ENCODE measurements at places on chromosomes 11 and 22. TPM values are rescaled to one million over a fixed set of nuclear protein-coding genes. Genes with fewer than 3 reads are reported as not detected.
A peak's percentile ranks its signal among the peaks of the same experiment; 100 is the strongest.

CNGA4 gene
- under 0.01 TPM for total RNA-seq

CDC42BPG gene
- total RNA-seq = 0.29 TPM

CSNK2A3 gene
- total RNA-seq = 2.1 TPM

INTS4 gene
- total RNA-seq = 35.8 TPM

- no peak overlapping the region for H3K4me3 ChIP-seq
- peak; percentile 69 for DNase-seq
- peaks cover 10% of the 10 kb centered on the region for H3K4me1 ChIP-seq
- no peaks in the 10 kb centered on the region for H3K27me3 ChIP-seq
- H3K36me3 ChIP-seq = no peaks in the 10 kb centered on the region
Observed at GRCh38 chr11:131624531-131624930, 254.1 kb downstream of the NTM start.

- no peak overlapping the region for H3K27ac ChIP-seq
- no peak overlapping the region for H3K4me3 ChIP-seq
- no peaks in the 10 kb centered on the region for H3K36me3 ChIP-seq
- H3K27me3 ChIP-seq = no peaks in the 10 kb centered on the region
- peak; percentile 68 for DNase-seq
Observed at GRCh38 chr11:2375341-2375853, 1.7 kb upstream of the CD81 start.

GRCh38 chr22:22737590-22737989 lies 93.2 kb downstream of the GGTLC2 start:
- H3K4me3 ChIP-seq = no peak overlapping the region
- no peak overlapping the region for H3K27ac ChIP-seq
- H3K4me1 ChIP-seq = no peaks in the 10 kb centered on the region
- DNase-seq = no peak

- no peak for DNase-seq
- no peak overlapping the region for H3K27ac ChIP-seq
- H3K36me3 ChIP-seq = no peaks in the 10 kb centered on the region
- no peak overlapping the region for H3K4me3 ChIP-seq
- no peaks in the 10 kb centered on the region for H3K4me1 ChIP-seq
- peaks cover 9% of the 10 kb centered on the region for H3K27me3 ChIP-seq
Observed at GRCh38 chr11:67700548-67701262, 26.3 kb upstream of the ALDH3B2 start.

GRCh38 chr11:73792584-73792983 lies 4.9 kb downstream of the MRPL48 start:
- H3K4me3 ChIP-seq = no peak overlapping the region
- no peak overlapping the region for H3K27ac ChIP-seq
- no peak for DNase-seq
- peaks cover 11% of the 10 kb centered on the region for H3K4me1 ChIP-seq
- no peaks in the 10 kb centered on the region for H3K27me3 ChIP-seq
- no peaks in the 10 kb centered on the region for H3K36me3 ChIP-seq

- H3K4me3 ChIP-seq = no peak overlapping the region
- H3K27me3 ChIP-seq = no peaks in the 10 kb centered on the region
- no peak for DNase-seq
- H3K27ac ChIP-seq = peak overlapping the region; percentile 92
Observed at GRCh38 chr11:15968461-15969130, 387.8 kb downstream of the SOX6 start.

DNA sequence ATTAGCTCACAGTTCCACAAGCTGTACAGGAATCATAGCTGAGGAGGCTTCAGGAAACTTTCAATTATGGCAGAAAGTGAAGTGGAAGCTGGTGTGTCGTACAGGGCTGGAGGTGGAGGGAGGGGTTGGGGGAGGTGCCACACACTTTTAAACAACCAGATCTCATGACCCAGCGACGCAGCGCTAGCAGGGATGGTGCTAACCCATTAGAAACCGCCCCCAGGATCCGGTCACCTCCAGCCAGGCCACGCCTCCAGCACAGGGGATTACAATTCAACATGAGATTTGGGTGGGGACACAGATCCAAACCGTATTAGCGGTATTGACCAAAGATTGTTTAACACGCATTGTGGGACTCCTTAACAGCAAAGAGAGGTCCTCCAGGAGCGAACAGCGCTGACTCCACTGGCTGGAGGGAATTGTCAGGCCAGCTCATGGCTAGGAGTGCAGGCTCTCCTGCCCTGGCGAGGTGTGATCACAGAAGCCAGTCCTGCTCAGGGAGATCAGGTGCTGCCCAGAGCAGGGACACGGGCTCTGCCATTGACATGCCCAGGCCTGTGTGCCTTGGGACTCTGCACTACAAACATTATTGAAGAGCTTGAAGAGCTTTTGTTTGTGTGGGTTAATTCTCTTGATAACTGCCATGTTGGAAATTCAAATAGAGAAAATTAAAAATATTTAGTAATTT lies 215.3 kb downstream of the TBC1D22A start:
- no peaks in the 10 kb centered on the region for H3K4me1 ChIP-seq
- peak; percentile 45 for DNase-seq
- peaks cover 13% of the 10 kb centered on the region for H3K36me3 ChIP-seq
- H3K27ac ChIP-seq = no peak overlapping the region

GRCh38 chr11:115699733-115700132 lies 195.5 kb upstream of the CADM1 start:
- H3K36me3 ChIP-seq = no peaks in the 10 kb centered on the region
- no peak for DNase-seq
- no peak overlapping the region for H3K4me3 ChIP-seq
- H3K27me3 ChIP-seq = no peaks in the 10 kb centered on the region
- no peaks in the 10 kb centered on the region for H3K4me1 ChIP-seq
